ENCODE measurements at places on chromosomes 3 and 15. TPM values are rescaled to one million over a fixed set of nuclear protein-coding genes. Genes with fewer than 3 reads are reported as not detected.
A peak's percentile ranks its signal among the peaks of the same experiment; 100 is the strongest.

DNA sequence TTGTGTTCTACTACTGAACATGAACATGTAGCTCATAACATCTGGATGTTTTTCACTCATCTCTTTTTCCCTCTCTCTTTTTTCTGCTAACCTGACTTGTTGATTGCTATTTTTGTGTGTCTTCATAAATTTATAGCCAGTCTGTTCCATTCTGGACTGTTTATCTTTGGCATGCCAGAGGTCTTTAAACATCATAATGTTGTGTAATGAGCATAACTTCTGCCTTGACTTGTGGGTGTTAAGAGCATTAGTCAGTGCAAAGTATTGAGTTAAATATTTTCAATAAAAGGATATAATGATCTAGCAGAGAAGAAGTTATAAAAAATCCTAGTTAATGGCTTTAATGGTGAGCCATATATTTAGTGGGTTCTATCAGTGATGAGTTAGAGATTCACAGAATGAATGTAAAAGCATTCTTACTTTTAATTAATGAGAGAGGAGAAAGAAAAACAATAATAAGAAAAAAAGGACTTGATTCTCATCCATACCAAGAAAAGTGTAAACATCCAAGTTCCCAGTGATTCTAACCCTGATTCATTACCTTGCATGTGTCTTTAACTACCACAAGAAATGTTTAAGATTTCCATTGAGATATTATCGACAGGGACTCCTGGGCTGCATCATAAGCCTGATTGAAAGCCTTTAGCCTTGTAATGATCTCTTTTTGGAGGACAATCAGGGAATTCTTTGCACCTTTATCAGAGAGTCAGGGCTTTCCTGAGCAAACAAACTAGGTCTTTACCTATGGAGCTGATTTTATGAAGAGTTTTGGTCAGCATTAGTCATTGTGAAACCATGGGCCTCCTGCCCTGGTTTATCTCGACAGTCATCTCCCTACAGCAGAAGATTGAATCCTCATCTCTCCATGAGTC lies 22.9 kb downstream of the MITF start:
- H3K4me1 ChIP-seq, result no peaks in the 10 kb centered on the region
- DNase-seq, result no peak
- H3K27me3 ChIP-seq, result no peaks in the 10 kb centered on the region
- H3K27ac ChIP-seq, result no peak overlapping the region

The NDUFB5 gene
- 43.3 TPM for polyA plus RNA-seq

- H3K27me3 ChIP-seq, result no peaks in the 10 kb centered on the region
- peak; percentile 12 for DNase-seq
- H3K36me3 ChIP-seq, result no peaks in the 10 kb centered on the region
- no peak overlapping the region for H3K27ac ChIP-seq
- no peak overlapping the region for H3K4me3 ChIP-seq
These were observed 31.9 kb downstream of the NCK1 start for GRCh38 chr3:136893848-136894443.

The DNAH12 gene
- 0.08 TPM for polyA plus RNA-seq

The ADAMTS7 gene
- polyA plus RNA-seq, result 0.12 TPM

DNA sequence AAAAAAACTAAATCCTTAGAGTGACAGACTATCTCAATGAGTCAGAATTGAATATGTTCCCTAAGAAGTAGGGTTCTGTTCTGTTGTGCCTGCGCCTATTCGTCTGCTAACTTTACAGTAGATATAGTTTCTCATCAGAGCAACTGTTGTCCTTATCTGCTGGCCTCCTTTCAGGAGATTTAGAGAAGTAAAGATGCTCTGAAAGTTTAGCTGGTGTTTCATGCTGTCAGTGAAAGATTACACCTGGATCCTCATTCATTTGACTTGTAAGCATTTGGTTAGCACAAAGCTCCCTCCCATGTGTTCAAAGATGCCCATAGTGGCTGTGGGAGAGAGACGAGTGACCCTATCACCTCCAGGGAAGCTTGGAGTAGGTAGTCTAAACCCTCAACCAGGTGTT lies 35.0 kb downstream of the SUCNR1 start:
- H3K27me3 ChIP-seq, result no peaks in the 10 kb centered on the region
- no peaks in the 10 kb centered on the region for H3K4me1 ChIP-seq
- H3K36me3 ChIP-seq, result no peaks in the 10 kb centered on the region
- H3K27ac ChIP-seq, result no peak overlapping the region
- no peak for DNase-seq

The ADAMTS9 gene
- polyA plus RNA-seq, result not detected

DNA sequence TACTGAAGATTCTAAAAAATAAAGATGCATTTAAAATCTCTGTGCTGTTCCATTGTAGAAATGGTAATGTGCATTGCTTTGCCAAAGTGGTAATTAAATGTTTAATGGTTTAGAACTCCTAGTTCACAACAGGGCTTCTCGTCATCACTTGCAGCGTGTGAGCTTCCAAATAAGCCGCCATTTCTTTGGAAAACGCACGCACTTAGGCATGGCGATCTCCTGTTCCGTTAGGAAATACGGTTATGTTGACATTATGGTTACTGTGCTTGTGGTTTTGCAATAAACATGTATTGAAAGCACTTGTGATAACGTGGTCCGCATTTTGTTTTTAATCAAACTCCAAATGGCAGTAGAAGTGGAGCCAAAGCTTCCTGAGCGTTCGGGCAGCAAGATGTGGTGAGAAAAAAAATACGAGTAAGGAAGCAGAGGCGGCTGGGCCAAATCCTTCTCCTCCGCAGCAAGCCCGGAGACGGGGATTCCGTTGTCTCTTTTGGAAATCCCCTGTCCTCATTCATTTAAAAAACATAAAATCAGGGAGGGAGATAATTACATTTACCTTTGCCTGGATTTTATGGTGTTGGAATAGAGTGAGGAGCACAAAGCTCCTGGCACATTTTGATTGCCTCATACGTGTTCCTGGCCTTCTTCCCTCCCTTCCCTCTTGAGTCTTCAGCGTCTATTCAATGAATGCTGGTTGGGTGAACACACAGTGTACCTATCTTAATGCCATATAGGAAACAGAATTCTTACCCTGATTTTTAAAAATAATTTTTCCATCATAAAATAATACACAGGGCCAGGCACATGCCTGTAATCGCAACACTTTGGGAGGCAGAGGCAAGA lies 97.5 kb downstream of the SLC49A4 start:
- no peak overlapping the region for H3K27ac ChIP-seq
- H3K36me3 ChIP-seq, result no peaks in the 10 kb centered on the region
- no peak overlapping the region for H3K4me3 ChIP-seq
- H3K4me1 ChIP-seq, result peaks cover 39% of the 10 kb centered on the region
- H3K27me3 ChIP-seq, result no peaks in the 10 kb centered on the region
- no peak for DNase-seq

- no peaks in the 10 kb centered on the region for H3K27me3 ChIP-seq
- H3K4me3 ChIP-seq, result no peak overlapping the region
- no peak overlapping the region for H3K27ac ChIP-seq
- H3K36me3 ChIP-seq, result no peaks in the 10 kb centered on the region
- peak; percentile 9 for DNase-seq
These were observed 341.7 kb downstream of the CLSTN2 start for GRCh38 chr3:140276703-140277102.

The ITPKA gene
- 13.2 TPM for polyA plus RNA-seq

DNA sequence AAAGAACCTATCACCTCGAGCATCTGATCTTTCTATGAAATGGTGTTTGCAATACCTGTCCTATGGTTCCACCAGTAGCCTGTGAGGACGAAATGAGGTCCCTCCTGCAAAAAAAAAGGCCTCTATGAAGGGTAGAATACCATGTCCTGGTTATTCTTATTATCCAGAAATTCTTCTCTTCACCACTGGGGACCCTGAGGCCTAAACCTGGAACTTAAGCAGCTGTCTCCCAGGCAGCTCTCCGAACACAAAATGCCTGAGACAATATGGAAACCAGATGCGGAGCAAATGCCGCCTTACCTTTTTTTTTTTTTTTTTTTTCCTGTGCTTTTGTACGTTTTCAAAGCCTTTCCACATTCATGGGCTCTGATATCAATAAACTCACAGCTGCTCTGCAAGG lies 62.1 kb upstream of the WNT5A start:
- H3K4me3 ChIP-seq, result no peak overlapping the region
- H3K4me1 ChIP-seq, result no peaks in the 10 kb centered on the region
- no peak for DNase-seq
- H3K36me3 ChIP-seq, result no peaks in the 10 kb centered on the region

DNA sequence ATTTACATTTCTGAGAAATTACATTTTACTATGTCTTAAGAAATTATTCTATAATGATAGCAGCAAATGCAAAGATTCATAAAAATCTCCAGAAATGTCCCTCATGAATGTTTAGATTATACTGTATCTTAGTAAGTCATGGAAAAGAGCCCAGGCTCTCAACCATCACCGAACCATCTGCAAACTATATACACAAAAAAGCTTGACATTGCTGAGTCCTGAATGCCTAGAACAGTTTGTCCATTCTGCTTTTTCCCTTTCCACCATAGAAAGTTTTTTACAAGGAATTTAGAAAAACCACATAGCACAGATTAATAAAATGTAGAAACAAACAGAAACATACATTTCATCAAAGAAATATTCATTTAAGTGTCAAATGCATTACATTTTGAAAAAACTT lies 83.6 kb downstream of the MYO9A start:
- H3K27me3 ChIP-seq, result no peaks in the 10 kb centered on the region
- H3K4me1 ChIP-seq, result no peaks in the 10 kb centered on the region
- H3K4me3 ChIP-seq, result no peak overlapping the region
- no peaks in the 10 kb centered on the region for H3K36me3 ChIP-seq
- no peak overlapping the region for H3K27ac ChIP-seq

The C3orf22 gene
- polyA plus RNA-seq, result not detected

The NR1I2 gene
- 8.8 TPM for polyA plus RNA-seq

GRCh38 chr15:63211549-63211948 lies 22.1 kb downstream of the RAB8B start:
- H3K27ac ChIP-seq, result no peak overlapping the region
- H3K27me3 ChIP-seq, result no peaks in the 10 kb centered on the region
- H3K4me3 ChIP-seq, result no peak overlapping the region
- no peak for DNase-seq
- no peaks in the 10 kb centered on the region for H3K36me3 ChIP-seq

- H3K27me3 ChIP-seq, result no peaks in the 10 kb centered on the region
- H3K36me3 ChIP-seq, result no peaks in the 10 kb centered on the region
- no peak overlapping the region for H3K4me3 ChIP-seq
- H3K27ac ChIP-seq, result no peak overlapping the region
- H3K4me1 ChIP-seq, result peaks cover 9% of the 10 kb centered on the region
These were observed 270.3 kb upstream of the CFAP20DC start for GRCh38 chr3:59320080-59320479.

DNA sequence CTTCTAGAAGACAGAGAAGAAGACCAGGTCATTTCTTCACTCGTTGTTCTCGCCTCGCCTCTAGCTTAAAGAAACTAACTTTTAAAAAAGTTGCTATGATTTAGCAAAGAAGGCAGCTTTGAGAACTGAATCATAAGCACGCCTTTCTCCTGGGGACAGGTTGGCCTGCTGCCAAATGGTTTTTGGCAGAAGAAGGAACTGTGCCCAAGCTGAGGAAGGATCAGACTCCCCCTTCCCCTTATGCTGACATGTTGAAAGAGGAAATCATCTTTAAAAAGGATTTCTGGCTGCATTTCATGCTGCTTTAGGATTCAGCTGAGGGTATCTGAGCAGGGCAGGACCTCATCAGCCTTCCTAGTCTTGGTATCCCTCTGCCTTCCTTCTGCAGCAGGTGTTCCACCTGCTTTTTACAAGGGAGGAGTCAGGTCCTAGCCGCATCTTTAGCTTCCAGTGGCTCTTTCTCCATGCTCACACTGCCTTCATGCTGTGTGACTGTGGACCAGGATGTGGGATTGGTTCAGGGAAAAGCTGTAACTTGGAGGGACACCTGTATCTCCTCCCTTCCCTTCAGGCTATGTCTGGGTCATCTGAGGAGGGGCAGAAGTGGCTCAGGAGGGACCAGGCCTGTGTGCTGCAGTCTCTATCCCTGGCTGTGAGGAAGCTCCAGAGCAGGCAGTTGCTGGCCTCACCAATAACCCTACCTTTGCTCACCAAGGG lies 34.1 kb upstream of the HACD2 start:
- H3K27me3 ChIP-seq, result no peaks in the 10 kb centered on the region
- no peak overlapping the region for H3K27ac ChIP-seq
- peaks cover 12% of the 10 kb centered on the region for H3K36me3 ChIP-seq
- no peak overlapping the region for H3K4me3 ChIP-seq
- peaks cover 37% of the 10 kb centered on the region for H3K4me1 ChIP-seq

DNA sequence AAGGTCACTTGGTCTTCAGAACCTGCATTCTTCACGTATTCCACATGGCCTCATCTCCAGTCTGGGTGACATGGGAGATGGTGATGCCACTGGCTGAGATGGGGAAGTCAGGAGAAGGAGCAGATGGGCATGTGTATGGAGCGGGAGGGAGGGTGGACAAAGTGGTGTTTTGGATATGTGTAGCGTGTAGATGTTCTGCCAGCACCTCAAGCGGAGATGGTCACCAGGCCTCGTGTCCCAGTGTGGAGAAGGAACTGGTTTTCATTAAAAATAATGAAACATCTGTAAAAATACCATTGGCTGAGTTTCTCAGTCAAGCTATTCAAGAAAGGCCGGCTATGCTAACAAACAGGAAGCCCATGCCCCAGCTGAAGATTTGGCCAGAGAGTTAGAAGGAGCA lies 26.2 kb downstream of the LARP6 start:
- H3K4me3 ChIP-seq, result no peak overlapping the region
- H3K27ac ChIP-seq, result no peak overlapping the region
- no peak for DNase-seq
- no peaks in the 10 kb centered on the region for H3K36me3 ChIP-seq
- H3K4me1 ChIP-seq, result peaks cover 17% of the 10 kb centered on the region
- no peaks in the 10 kb centered on the region for H3K27me3 ChIP-seq

DNA sequence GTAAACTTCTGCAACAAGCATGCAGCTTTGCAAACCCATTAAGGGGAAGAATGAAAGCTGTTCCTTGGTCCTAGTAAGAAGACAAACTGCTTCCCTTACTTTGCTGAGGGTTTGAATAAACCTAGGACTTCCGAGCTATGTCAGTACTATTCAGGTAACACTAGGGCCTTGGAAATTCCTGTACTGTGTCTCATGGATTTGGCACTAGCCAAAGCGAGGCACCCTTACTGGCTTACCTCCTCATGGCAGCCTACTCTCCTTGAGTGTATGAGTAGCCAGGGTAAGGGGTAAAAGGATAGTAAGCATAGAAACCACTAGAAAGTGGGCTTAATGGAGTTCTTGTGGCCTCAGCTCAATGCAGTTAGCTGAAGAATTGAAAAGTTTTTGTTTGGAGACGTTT lies 224.2 kb downstream of the P3H2 start:
- DNase-seq, result no peak
- no peaks in the 10 kb centered on the region for H3K36me3 ChIP-seq
- no peaks in the 10 kb centered on the region for H3K27me3 ChIP-seq
- no peaks in the 10 kb centered on the region for H3K4me1 ChIP-seq
- H3K27ac ChIP-seq, result no peak overlapping the region

The CADPS gene
- not detected for polyA plus RNA-seq
